ENCODE measurements at places on chromosomes 1 and 21.
A peak's percentile ranks its signal among the peaks of the same experiment; 100 is the strongest.

- peak; percentile 54 for DNase-seq
Measured at GRCh38 chr1:4652631-4653327, 1.6 kb upstream of the AJAP1 start.

DNA sequence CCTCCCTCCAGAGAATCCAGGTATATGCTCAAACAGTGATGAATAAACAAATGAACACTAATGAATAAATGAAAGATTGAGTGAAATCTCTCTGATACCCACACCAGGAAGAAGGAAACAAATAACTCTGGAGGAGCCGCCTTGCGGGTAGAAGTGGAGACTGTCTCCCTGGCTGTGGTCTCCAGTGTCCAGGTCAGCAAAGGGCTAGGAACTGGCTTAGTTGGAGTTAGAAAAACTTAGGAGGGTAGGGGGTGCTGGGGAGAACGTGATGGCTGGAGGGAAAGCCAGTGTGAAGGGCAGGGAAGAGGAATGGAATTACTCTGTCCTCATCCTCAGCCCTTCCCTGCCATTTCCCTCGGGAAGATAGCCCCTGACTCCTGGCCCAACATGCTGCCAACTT lies 537 bp downstream of the RHBDL2 start:
- no peak for DNase-seq

DNA sequence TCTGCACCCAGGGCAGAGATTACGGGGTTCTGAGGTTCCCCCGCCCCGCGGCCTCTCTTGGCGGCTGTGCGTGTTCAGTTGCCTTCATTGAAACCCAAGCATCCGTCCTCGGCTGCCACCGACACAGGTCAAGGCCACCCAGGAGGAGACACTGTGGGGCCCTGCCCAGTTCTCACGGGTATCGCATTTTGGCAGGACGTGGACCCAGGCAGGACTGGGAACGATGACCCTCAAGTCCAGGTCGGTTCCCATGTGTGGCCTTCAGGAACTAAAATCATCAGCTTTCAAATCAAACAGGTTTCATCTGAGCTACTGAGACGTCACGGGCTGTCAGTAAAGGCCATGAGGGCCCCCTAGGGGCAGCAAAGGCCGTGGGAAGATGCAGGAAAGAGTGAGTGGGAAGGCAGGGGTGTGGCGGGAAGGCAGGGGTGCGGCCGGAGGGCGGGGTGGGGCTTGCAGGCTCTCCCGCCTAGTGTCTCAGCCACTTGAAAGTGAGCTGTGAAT lies 7.0 kb upstream of the C1orf174 start:
- peak; percentile 39 for DNase-seq

DNA sequence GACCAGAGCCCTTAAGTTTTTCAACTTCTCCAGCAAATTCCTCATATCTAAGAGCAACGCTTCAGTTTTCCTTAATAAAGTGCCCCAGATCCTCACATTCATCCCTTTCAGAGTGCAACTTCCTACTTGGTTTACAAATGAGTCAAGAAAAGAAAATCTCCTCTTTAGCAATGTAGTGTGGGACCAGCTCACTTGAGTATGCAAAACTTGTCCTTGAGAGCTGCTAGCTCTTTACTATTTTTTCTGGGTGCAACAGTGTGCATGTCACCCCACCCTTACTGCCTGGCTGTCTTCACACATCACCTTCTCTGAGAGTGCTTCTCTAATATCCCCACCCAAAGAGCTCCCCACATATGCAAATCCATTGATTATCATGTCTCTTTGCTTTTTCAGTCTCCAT lies 203.1 kb upstream of the CAMK1G start:
- DNase-seq = no peak

DNA sequence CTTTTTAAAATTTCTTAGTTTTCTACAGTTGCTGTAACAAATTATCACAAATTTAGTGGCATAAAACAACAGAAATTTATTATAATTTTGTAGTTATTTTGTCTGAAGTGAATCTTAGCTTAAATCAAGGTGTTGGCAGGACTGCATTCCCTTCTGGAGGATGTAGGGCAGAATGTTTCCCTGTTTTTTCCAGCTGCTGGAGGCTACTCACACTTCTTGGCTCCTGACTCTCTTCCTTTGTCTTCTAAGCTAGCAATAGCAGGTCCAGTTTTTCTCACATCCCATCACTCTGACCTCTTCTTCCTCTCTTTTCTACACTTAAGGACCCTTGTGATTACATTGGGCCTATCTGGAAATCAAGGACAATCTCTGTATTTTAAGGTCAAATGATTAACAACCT lies 84.1 kb downstream of the PKN2 start:
- DNase-seq = no peak

GRCh38 chr1:16981269-16981849 lies 939 bp upstream of the MFAP2 start:
- DNase-seq = no peak

GRCh38 chr1:214838351-214838750 lies 235.4 kb downstream of the CENPF start:
- DNase-seq = no peak

GRCh38 chr1:239306426-239306825 lies 79.9 kb upstream of the CHRM3 start:
- DNase-seq = no peak

DNA sequence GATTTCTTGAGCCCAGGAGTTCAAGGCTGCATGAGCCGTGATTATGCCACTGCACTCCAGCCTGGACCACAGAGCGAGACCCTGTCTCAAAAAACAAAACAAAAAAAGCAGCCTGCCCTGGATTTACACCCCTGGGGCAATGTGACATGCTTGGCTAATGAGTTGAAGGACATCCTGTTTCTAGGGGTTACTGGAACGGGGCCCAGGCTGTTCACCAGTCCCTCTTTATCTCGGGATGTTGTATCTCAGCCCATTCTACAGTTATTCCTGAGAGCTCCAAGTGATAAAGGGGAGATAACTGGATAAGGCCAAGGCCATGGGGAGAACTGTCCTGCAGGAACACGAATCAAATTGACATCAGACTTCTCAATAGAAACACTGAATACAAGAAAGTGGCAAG lies 21.7 kb upstream of the S100A2 start:
- DNase-seq = no peak

DNA sequence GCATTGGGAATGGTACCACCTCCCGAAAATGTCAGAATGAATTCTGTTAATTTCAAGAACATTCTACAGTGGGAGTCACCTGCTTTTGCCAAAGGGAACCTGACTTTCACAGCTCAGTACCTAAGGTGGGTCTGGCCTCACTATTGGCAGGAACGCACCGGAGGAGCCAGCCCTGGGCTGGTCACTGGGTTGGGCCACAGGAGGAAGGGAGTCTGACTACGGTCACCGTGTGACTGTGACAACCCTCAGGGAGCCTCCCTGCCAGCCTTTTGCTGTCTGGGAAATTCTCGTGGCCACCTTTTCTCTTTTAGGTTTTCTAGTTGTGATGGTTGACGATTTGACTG lies 2.2 kb downstream of the IL10RB start:
- DNase-seq = no peak

DNA sequence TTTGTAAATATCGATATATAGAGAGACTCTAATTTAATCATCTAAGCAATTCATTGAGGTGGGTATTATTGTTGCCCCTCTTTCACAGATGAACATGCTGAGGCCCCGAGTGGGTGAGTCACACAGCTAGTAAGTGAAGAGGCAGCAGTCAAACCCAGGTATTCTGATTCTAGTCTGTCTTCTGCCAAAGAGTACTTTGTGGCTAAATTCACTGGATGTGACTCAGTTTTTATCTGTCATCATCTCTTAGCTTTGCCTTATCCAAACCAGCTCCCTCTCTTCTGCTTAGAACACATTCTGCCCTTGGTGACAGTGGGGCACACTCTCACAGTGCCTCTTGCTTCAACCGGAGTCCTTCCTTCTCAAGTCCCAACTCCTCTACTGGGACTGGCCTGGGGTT lies 11.5 kb downstream of the FCRL5 start:
- DNase-seq = no peak

GRCh38 chr1:43796111-43796581 lies 88.8 kb downstream of the ST3GAL3 start:
- DNase-seq = no peak

DNA sequence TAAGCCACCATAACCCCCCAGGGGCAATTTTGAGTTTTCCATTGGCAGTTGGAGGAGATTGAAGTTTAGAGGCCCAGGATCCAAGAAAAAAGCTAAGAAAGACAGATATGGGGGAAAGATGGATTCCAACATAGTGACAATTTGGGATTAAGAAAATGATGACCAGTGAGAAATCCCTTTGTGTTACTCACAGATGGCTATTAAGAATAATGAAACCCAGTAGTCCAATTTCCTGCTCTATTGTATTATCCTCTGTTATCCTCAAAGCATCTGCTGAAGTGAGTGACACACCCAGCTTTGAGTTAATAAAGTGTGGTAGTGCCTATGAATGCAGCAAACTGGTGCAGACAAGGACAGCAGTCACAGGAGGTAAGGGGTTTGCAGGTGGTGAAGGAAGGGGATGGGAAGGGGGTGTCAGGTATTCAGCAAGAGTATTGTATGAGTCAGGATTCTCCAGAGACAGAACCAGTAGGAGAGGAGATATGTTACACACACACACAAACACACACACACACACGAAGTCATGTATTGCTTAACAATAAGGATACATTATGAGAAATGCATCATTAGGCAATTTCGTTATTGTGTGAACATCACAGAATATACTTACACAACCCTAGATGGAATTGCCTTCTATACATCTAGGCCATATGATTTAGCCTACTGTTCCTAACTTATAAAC lies 112.4 kb upstream of the VANGL1 start:
- no peak for DNase-seq

DNA sequence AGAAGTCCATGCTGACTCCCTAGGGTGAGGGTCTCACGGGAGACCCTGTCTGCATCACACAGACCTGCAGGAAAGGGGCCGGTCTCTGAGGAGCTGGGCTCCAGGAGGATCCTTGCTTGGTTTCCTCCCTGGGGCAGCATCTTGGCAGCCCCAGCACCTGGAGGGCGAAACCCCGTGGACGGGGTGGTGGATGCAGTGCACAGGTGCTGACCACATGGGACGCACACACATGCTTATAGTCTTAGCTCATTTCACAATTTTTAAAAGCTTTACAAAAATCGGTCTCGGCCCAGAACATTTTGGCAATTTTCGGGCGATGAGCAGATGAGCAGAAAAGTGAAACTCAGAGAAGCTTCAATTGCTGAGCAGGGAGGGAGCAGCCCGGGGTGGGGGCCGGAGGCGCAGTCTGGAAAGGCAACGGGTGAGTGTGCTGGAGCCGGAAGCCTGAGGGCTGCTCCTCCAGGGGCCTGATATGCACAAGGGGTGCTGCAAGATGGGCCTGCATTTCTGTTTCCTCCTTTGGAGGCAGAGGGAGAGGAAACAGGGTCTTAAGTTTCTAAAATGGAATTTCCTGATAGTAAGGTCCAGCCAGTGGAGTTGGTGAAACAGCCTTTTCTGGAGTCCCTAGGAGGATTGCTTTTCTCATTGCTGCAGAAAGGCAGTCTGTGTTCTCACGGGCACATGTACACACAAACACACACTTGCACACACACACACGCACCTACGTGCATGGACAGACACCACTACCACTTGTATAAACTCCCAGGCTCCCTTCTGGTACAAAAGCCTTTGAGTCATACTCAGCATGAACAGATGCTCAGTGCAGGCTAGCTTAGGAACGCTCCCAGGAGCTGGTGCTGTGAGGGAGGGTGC lies 60.6 kb downstream of the SCCPDH start:
- no peak for DNase-seq

DNA sequence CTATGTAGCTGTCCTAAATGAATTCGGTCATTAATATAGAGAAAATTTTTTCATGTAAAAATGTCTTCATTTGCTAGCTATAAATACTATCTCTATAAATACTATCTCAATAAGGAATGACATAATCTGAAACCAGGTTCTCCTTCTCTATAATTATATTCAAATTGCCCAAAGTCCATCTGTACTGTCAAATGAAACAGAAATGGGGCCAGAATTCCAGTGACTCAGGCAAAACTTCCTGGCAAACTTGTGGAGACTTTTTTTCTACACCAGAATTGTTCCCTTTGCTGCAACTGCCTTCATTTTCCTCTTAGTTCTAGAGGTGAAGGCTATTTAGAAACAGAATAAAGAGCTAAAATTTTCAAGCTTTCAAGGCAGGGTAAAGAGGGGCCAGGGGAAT lies 152.5 kb downstream of the KCNH1 start:
- no peak for DNase-seq

DNA sequence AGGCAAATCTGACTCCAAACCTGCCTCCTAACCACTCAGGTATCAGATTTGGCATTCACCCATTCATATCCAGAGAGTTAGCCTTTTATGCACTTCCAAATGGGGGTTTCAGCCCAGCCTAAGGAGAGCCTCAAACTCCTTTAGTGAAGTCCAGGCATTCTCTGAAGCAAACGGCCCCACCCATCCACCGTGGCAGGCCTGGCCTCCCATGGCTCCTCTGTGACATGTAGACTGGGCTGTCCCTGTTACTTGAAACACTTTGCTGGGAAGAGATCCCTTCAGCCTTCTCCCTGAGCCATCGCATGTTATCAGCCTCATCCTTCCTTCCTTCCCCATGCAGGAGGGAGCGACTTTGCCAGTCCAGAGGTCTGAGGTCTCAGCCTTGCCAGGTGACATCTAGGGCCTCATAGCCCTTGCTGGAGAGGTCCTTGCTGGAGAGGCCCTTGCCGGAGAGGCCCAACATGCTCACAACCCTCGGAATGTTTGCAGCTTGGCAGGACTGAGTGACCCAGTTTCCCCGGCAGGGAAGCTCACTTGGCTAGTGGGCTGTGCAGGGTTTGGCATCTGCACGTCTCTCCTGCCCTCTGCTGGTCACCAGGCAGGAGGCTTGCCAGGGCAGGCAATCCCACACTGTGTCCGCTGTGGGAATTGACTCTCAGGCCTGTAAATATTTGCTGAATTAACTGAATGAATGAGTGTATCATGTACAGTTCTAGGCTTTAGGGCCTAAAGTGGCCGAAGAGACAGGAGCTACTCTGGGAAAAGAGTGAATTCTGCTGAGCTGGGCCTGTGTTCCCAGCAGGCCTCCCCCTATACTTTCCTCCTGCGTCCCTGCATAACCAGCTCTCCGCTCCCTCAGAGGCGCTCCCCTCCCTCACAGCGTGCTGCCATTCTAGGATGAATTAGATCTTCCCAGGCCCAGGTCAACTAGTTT lies 26.7 kb upstream of the RBM15 start:
- DNase-seq = peak; percentile 62

- no peak for DNase-seq
Measured at GRCh38 chr1:87530042-87530807, 201.5 kb downstream of the LMO4 start.

DNA sequence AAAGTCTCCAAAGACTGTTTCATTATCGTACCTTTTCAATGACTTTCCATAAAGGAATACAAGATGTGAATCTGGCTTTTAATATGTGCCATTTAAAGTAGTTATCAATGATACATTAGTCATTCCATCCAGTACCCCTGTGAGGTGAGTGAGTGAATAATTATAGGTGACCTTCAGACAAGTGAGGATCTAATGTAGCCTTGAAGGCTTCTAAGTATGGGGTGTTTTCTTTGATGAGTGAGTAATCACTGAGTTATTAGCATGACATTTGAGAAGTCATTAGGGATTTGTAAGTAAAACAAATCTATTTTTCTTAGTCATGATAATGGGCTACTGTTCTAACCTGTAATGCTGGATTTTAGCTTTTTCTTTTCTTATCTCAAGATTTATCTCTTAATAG lies 831.4 kb downstream of the ADGRL2 start:
- no peak for DNase-seq

GRCh38 chr21:26238646-26239045 lies 68.1 kb upstream of the APP start:
- DNase-seq = no peak

Measured in stimulated activated CD8-positive, alpha-beta memory T cell treated with anti-CD3 and anti-CD28 coated beads, Interleukin-2, amount 100 ng/mL, for 48 hours (primary cell).